ENCODE measurements at places on chromosomes 3 and 15.
A peak's percentile ranks its signal among the peaks of the same experiment; 100 is the strongest.

GRCh38 chr15:86876387-86876944 is 796.8 kb downstream of the AGBL1 start:
- DNase-seq, result no peak

DNA sequence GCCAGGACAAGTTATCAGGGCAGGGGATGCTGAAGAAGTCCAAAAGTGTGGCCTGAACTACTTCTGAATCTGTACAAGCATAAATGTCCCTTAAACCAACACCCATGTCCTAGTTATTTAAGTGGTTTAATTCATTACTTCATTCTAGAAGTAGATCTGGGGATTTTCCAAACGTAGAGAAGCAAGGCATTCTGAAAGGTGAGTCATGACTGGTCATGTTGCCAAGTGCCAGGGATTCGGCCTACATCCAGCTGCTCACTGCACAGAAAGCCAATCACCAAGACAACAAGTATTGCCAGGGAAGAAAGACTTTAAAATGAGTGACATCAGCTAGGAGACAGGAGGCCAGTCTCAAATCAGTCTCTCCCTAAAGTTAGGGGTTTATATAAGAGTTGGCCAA is 396.6 kb downstream of the GABRB3 start:
- no peak for DNase-seq

DNA sequence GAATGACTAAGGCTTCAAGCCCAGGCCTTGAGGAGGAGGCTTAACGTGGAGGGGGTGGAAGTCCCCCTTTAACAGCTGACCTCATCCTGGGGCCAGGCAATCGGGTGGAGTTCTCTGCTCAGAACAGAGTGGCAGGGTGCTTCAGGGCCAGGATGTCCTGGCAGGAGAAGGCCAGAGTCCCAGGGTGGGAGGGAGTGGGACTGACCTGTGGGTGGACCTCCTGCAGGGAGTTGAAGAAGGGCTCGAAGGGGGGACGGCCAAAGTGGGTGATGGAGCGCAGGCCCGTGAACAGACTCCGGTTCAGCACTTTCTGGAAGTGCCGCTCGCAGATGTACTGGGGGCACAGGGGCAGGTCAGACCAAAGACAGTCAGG is 19.6 kb downstream of the DUOX2 start:
- peak; percentile 57 for DNase-seq

DNA sequence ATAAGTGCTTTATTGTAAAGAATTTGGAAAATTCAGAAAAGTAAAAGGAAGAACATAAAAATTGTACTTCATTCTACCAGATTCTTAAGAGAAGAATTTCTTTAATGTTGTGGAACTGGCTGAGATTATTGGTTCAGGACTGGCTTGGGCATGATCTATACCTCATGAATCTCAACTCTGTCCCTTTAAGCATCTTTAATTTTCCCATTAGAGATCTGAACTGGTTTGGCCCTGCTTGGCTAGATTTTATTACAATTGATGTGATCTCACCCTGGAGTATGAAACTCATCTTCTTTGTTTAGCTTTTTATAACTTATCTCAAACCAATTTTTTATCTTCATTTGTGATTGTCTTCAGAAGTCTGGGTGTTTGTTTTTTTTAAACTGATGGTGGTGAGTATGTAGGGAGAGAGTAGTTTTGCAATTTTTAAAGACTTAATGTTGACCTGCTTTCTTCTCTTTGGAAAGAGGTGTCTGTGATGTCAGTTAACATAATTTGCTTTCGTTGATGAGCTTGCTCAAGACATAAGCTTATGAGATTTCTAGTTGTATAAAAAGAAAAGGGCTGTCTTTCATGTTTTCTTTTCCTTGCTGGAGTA is 61.9 kb downstream of the ZNF609 start:
- DNase-seq, result no peak

DNA sequence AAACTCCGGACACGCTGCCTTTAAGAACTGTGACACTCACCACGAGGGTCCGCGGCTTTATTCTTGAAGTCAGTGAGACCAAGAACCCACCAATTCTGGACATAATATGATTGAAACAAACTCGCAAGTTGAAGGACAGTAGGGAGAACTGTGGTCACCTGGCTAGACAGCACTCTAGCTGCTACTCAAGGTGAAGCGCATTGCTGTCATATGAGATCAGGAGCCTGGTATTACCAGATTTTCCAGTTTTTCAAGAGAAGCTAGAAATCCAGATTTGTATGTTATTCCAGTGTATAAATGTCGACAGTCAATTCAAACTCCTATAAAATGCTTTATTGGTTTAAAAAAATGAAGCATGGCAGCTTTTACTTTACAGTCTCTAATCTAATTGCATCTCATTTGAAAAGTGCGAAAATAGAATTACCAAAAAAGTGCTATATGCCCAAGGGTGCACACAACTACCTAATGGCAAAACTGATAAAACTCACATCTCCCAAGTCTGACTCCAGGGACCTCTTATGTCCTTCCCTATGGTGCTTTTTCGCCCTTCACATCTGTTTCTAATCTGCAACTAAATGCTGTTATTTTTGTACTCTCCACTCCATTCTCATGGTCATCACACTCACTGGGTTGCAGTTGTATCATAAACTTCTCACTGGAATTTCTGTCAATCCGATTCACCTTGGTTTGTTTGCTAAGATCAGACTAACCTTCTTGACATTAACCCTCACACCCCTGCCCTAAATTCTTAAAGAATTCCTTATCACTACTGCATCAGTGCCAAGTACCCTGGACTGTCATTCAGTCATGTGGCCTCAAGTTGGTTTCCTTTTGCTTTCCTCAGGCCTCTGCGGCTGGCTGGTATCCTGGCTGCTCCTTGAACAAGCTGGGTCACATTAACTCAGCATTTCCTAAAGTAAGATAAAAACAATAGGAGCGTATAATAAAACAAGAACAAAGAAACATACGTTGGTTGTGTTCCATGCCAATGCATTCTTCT is 31.5 kb upstream of the ARHGEF26 start:
- DNase-seq, result no peak

DNA sequence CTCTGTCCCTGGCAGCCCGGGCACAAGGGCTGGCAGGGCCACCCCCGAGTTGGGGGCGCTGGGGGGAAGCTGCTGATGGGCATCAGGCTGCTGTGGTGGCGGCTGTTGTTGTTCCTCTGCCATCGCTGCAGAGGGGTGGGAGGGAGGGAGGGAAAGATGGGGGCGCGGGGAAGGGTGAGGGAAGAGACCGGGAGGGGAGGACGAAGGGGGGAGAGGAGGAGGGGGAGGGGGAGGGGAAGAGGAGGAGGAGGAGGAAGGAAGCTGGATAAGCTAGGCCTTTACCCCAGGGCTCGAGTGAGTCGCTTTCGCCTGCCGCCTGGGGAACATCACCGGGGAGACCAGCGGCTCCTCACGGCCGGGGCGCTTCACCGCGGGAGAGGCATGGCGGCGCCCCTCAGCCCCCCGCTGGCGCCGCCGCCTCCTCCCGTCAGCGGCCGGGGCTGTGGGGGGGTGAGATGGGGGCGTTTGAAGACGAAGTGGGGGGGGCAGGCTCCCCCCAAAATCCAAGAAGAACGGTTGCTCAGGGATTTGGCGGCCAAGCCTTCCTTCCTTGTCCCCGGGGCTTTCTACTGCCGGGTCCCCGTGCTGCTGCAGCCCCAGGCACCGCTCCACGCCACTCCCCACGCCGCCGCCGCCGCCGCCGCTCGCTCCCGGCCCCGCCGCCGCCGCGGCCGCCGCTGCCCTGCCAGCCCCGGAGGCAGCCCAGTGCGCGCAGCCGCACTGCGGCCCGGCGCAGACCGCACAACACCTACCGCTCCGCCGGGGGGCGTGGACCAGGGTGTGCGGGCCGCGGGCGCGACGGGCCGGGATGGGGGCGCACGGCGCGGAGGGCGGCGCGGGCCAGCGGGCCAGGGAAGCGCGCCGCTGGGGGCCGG is at the start of gene RFX7:
RFX7 (minus strand) TSS at position 717 of the 875 bp plus-strand sequence; CDS start at position 123, 594 bp downstream.
- DNase-seq, result peak; percentile 93

DNA sequence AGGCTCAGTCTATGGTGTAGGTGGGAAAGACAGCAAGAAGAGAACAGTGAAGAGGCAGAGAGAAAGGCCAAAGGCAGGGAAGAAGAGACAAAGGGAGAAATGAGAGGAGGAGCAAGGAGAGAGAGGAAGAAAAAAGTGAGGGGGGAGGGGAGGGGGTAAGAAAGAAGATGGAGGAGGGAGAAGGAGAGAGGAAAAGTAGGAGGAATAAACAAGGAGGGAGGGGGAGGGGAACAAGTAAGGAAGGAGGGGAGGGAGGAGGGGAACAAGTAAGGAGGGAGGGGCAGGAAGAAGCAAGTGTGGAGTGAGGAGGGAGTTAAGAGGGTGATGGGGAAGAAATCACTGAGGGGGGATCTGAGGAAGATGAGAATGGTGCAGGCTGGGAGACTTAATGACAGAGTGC is 45.5 kb upstream of the FGD5 start:
- no peak for DNase-seq

- no peak for DNase-seq
Measured at GRCh38 chr15:78322243-78322642, 17.9 kb upstream of the CRABP1 start.

- no peak for DNase-seq
Measured at GRCh38 chr3:181930105-181930504, 218.4 kb downstream of the SOX2 start.

DNA sequence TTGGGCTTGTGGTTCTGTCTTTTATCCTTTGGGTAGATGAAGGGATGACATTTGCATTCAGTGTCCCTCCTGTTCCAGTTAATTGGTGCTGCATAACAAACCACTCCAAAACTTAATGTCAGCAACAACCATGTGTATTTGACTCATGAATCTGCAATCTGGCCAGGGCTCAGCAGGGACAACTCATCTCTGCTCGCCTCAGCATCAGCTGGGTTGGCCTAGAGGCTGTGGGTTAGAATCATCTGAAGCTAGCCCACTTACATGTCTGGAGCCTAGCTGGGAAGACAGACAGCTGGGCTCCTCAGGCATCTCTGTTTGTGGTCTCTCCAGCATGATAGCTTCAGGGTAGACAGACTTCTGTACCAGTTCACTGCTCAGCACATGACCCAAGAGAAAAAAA is 92.0 kb downstream of the TMEM108 start:
- DNase-seq, result no peak

DNA sequence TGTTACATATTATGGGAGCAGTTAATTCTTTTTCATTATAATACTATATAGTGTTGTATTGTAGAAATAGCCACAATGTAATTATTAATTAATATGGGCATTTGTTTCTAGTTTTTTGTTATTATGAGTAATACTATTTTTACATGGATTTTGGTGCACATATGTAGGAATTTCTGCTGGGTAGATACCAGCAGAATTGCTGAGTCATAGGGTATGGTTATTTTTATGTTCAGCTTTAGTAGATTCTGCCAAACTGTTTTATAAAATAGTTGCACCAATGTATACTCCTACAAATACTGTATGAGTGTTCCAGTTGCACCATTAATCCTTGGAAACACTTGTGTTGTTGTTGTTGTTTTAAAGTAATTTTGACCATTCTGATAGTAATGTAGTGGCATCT is 91.5 kb downstream of the SH3GL3 start:
- DNase-seq, result no peak

DNA sequence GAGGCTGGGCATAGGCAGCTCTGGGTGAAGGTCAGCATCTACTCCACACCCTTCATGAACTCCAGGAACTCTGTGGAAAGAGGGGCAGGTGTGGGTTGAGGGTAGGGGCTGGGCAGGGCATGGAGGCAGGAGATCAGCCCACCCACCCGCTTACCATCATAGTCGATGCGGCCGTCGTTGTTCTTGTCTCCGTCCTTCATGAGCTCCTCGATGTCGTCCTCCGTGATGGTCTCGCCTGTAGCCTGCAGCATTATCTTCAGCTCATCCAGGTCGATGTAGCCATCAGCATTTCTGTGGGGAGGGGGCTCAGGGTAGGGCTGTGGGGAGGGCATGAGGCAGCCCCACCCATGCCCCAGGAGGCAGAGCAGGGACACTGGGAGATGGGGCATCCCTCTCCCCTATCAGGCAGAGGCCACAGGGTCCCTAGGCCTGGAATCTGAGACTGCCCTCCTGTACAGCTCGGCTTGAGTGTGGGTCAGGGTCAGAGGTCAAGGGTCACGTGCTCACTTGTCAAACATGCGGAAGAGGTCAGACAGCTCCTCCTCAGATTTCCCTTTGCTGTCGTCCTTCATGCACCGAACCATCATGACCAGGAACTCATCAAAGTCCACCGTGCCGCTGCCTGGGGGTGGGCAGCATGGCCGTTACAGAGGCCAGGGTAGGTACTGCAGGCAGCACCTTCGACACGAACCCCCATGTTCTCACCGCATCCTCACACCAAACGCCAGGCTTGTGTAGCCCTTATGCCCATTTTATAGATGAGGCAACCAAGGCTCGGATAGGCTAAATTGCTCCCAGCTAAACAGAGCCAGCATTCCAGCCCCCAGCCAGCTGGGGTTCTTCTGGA is 2.4 kb downstream of the TNNC1 start:
- DNase-seq, result no peak

DNA sequence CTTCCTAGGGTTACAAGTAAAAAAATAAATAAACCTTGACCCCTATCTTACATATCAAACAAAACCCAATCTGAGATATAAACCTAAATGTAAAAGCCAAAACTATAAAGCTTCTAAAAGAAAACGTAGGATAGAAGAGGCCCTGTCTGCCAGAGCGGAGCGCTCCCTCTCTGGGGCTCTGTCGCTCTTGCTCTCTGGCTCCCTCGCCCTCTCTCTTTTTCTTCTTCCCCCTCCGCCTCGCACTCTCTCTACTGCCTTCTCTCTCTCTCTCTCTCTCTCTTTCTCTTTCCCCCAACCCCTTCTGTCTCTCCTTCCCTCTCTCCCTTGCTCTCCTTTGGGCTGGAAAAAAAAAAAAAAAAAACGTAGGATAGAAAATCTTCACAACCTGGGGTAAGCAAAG is 21.6 kb downstream of the RYK start:
- no peak for DNase-seq

DNA sequence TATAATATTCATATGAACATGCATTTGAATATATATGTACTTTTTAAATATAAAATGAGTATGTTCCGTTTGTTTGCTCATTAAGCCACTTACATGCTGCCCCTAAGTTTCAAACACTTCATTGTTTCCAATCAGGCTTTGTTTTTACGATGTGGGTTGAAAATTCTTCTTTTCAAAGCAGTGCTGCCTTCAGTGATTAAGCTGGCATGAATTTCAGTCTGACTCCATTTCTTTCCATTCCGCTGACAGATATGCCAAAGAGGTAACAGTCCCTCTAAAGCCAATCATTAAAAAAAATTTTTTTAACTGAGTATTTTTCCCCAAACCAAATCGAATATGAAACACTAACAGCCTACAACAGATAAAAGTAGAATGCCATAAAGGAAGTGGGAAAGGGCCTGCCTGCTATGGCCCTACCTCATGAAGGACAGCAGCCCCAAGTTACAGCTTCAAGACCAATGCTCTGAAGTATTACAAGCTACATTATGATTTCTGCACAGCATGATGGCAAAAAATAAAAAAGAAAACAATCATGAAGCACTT is 40.0 kb downstream of the DCUN1D1 start:
- no peak for DNase-seq

DNA sequence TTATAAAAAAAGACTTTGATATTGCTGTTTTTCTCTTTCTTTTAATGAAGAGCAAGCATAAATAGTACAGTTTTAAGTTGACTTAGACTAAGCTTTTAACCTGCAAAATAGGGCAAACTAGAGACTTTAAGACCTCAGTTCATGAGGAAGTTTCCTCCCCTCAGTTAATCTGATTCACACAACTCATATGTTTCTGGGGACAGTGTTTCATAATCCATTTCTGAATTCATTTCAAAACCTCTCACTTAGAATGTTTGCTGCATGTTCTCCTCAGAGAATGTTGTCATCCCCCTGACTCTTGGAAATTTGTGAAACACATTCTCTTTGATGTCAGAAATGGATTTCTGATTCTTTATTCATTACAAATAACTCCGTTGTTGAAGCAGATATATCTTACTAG is 79.3 kb upstream of the SKOR1 start:
- DNase-seq, result no peak

GRCh38 chr3:19250959-19251610 is 102.8 kb downstream of the KCNH8 start:
- no peak for DNase-seq

Data from activated effector memory CD4-positive, alpha-beta T cell treated with anti-CD3 and anti-CD28 coated beads, Interleukin-2, amount 50 U/mL, for 16 hours (primary cell).